ENCODE measurements at places on chromosomes 6 and 20. TPM values are rescaled to one million over a fixed set of nuclear protein-coding genes. Genes with fewer than 3 reads are reported as not detected.
A peak's percentile ranks its signal among the peaks of the same experiment; 100 is the strongest.

GRCh38 chr6:85472744-85473143 lies 22.9 kb downstream of the NT5E start:
- no peaks in the 10 kb centered on the region for H3K36me3 ChIP-seq
- no peak overlapping the region for H3K4me3 ChIP-seq
- H3K27ac ChIP-seq = no peak overlapping the region
- no peaks in the 10 kb centered on the region for H3K4me1 ChIP-seq
- no peak for DNase-seq

DNA sequence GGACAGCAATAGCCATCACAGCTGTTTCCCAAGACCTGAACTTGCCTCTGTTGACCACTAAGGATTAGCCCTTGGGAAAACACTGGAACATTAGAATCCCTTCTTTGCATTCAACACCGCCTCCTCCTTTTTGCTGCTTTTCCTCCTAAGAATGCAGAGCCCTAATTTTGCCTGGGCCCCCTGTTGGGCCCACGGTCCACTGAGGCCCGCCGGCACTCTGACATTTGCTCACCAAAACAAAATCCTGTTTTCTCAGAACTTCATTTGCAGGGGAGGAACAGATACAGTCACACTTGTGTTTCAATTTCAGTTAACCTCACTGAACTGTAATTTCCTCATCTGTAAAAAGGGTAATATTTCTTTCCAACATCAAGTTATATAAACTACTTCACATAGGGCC lies 116.0 kb upstream of the JARID2 start:
- DNase-seq = no peak
- H3K4me1 ChIP-seq = no peaks in the 10 kb centered on the region
- no peaks in the 10 kb centered on the region for H3K27me3 ChIP-seq
- no peak overlapping the region for H3K4me3 ChIP-seq

DNA sequence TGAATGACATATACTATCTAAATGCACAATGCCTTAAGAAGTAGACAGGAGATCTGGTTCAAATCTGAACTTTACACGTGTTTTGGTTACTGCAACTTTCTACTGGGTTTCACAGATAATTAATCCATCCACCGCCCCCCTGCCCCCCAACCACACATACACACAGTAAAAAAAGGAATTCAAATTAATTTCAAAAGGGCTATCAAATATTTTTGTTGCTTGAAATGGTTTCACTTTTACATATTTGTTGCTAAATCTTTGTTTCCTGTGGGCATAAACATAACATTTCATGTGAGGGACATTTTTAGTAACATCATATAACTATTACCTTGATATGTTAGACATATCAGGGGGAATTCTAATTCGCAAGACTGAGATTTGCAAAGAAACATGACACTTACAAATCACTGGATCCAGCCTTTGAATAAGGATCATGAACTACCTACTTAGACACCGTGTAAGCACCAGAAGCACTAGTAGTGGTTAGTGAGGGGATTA lies 7.5 kb downstream of the NEDD9 start:
- H3K4me3 ChIP-seq = peak overlapping the region; percentile 10
- no peak for DNase-seq
- H3K4me1 ChIP-seq = peaks cover 23% of the 10 kb centered on the region
- H3K27ac ChIP-seq = no peak overlapping the region
- no peaks in the 10 kb centered on the region for H3K36me3 ChIP-seq

DNA sequence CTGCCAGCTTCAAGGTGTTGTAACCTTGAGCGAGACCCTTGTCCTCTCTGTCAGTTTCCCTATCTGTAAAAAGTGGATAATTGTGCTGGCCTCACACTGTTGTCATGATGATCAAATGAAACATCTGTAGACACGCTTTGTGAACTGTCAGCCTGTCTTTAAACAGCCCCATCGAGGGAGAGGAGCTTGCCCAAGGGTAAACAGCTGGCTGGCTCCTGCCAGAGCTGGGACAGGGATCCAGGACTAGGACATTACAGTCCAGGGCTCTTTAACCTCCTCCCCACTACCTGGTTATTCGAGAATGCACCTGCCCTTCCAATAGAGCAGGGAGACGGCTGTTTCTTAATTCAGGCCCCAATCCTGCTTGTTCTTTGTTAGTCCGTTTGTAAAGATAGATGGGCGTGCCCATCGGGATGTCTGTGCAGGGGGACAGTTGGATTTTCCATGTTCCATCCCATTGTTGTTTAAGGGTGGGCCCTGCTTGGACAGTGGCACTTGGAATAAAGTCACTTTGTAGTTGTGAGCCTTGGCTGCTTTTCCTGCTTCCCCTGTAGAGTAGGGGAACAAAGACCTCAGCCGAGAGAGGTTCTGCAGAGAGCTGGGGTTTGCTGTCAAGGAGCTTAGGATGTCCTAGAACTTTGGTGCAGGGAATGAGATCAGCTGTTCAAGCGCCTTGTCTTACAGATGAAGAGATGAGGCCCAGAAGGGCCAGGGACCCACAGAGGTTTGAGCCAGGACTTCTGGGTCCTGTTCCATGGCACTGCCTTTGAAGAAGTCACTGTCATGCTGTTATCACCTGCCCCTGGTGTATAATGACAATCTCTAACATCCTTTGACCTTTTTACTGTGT lies 77.9 kb upstream of the MYL9 start:
- H3K27me3 ChIP-seq = no peaks in the 10 kb centered on the region
- DNase-seq = no peak
- peak overlapping the region; percentile 82 for H3K4me3 ChIP-seq
- H3K27ac ChIP-seq = peak overlapping the region; percentile 75
- peaks cover 75% of the 10 kb centered on the region for H3K4me1 ChIP-seq
- no peaks in the 10 kb centered on the region for H3K36me3 ChIP-seq

DNA sequence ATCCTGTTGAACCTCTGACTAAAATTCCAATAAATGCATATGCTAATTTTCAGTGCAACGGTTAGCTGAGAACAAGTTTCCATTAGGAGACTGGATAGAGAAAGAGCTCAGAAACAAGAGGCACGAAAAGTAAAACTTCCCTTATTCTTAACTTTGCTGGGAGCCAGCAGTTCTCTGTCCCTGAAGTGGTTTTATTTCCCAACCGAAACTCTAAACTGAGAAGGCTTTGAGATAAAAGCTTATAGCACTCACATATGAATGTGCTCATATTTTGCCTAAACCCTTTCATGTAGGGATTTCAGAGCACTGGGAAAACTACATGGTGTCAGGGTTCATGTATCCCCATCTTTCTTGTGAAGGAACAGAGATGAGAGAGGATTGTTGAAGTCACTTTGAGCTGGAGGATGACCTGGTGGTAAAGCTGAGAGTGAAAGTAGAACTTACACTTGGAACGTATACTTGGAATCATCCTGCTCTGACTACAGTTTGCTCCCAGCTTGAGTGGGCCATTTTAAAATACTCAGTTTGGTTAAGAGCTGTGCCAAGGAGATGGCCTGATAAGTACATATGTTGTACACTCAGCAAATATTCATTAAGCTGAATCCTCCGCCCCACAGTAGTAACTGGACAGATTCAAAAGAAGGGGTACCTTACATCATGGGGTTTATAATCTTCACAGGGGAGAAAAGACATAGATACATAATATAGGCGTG lies 324.2 kb upstream of the CNR1 start:
- H3K4me3 ChIP-seq = no peak overlapping the region
- no peaks in the 10 kb centered on the region for H3K4me1 ChIP-seq
- no peak overlapping the region for H3K27ac ChIP-seq
- no peak for DNase-seq

GRCh38 chr6:136251394-136251793 lies 1.3 kb upstream of the MTFR2 start:
- H3K27me3 ChIP-seq = no peaks in the 10 kb centered on the region
- peaks cover 20% of the 10 kb centered on the region for H3K4me1 ChIP-seq
- H3K27ac ChIP-seq = no peak overlapping the region
- DNase-seq = no peak
- peak overlapping the region; percentile 79 for H3K4me3 ChIP-seq

GRCh38 chr6:32589596-32590449 lies at the start of gene HLA-DRB1:
HLA-DRB1 (minus strand) TSS chr6:32589848; CDS start chr6:32589742, 106 bp downstream.
- H3K4me1 ChIP-seq = no peaks in the 10 kb centered on the region
- no peaks in the 10 kb centered on the region for H3K36me3 ChIP-seq
- peak within 1 kb of the TSS; percentile 25 for H3K4me3 ChIP-seq

GRCh38 chr6:151430886-151431285 lies 21.0 kb downstream of the RMND1 start:
- no peak overlapping the region for H3K27ac ChIP-seq
- no peak overlapping the region for H3K4me3 ChIP-seq
- H3K27me3 ChIP-seq = no peaks in the 10 kb centered on the region
- peaks cover 48% of the 10 kb centered on the region for H3K36me3 ChIP-seq
- DNase-seq = no peak

- no peak overlapping the region for H3K27ac ChIP-seq
- DNase-seq = no peak
- H3K36me3 ChIP-seq = no peaks in the 10 kb centered on the region
- no peaks in the 10 kb centered on the region for H3K27me3 ChIP-seq
Measured at GRCh38 chr6:11233673-11234573, 1.5 kb upstream of the NEDD9 start.

- no peak overlapping the region for H3K27ac ChIP-seq
- H3K4me3 ChIP-seq = no peak overlapping the region
- no peaks in the 10 kb centered on the region for H3K36me3 ChIP-seq
- no peaks in the 10 kb centered on the region for H3K27me3 ChIP-seq
Measured at GRCh38 chr20:55424968-55425367, 580.4 kb downstream of the CBLN4 start.

DNA sequence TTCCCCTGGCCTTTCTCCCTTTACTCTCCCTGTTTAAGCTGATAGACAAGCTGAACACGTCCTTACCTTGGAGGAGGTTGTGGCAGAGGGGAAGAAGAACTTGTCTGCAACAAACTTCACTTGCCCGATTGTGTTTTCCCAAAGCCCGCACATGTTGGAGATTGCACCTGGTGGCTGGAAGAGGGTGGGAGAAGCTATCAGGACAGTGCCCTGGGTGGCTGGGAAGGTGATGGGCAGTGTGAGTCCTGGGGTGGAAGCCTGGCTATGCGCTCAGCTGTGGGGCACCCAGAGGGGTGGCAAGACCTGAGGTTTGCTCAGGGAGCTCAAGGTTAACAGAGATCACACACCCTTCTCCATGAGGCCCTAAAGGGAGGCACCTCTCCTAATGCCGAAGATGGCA lies 25.0 kb upstream of the SSTR4 start:
- H3K4me1 ChIP-seq = no peaks in the 10 kb centered on the region
- no peak for DNase-seq
- H3K27me3 ChIP-seq = no peaks in the 10 kb centered on the region
- no peaks in the 10 kb centered on the region for H3K36me3 ChIP-seq

GRCh38 chr6:20334334-20334733 lies 67.3 kb upstream of the E2F3 start:
- no peaks in the 10 kb centered on the region for H3K27me3 ChIP-seq
- H3K27ac ChIP-seq = no peak overlapping the region
- H3K4me1 ChIP-seq = peaks cover 5% of the 10 kb centered on the region
- H3K4me3 ChIP-seq = no peak overlapping the region

Gene C6orf15
- total RNA-seq = not detected

Gene PHIP
- 36.9 TPM for total RNA-seq

Gene KHDC1L
- total RNA-seq = not detected

Gene CLPSL1
- not detected for total RNA-seq

Gene PPIL6
- 1.3 TPM for total RNA-seq

Gene EDN3
- 1.4 TPM for total RNA-seq

Gene RXRB
- total RNA-seq = 45.0 TPM

All from CD4-positive, alpha-beta T cell (primary cell).